Thoracic aorta (tissue), 2 donors: ENCODE measurements at places on chromosomes 16 and 17. TPM values are rescaled to one million over a fixed set of nuclear protein-coding genes. Genes with fewer than 3 reads are reported as not detected.
A peak's percentile ranks its signal among the peaks of the same experiment; 100 is the strongest.

The NBR1 gene
- 92.1 TPM for total RNA-seq

DNA sequence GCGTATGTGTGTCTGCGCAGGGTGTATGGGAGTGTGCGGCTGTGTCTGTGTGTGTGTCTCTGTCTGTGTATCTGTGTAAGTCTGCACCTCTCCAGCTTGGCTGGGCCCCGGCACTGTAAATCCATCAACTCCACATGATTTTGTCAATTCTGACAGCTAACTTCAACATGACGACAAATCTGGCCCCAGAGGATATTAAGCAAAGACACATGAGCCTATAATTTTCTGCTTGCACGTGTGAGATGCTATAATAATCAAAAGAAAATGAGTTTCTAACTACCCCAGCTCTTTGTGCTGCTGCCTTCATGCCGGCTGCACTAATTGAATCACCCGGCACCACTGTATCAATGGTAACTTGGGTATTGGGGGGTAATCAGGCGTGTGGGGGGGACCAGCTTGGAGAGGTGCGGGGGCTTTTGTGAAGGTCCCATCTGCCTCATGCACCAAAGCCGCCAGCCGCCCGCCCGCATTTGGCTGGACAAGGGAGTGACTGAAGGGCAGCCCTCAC, 57.6 kb upstream of the LHX1 start:
- DNase-seq, result no peak

DNA sequence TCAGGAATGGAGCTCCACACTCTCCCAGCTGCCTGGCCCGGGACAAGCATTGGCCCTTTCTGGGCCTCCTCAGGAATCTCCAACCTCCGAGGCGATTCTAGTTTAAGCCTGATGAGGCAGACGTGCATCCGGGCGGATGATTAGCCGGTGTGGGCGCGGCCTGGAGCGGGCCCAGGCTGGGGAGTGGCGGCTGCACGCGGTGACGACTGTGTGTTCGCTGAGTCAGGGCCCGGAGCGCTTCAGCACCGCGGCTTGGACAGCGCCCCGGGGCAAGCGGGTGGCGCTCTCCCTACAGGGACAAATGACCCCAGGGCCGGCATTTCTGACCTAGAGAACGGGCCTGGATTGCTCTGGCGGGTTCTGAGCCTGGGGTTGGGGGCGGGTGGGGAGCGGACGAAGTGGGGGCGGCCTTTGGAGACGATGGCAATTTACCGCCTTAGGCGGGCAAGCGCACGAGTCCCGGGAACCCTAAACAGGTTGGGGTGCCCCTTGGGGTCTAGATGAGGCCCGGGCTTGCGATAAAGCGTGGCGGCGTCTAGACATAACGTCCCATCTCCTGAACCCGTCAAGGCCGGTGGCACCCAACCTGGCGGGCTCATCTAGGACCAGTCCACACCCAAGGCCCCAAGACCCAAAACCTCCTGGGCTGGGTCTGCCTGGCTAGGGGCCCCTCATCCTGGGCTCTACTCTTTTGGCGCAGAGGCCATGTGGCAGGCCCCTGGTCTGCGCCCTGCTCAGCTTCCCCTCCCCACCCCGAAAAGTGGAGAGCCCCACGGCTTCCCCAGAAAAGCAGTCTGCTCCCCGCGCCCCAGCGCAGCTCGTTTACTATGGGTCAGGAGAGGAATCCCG, 22.3 kb upstream of the ZNHIT3 start:
- DNase-seq, result no peak

DNA sequence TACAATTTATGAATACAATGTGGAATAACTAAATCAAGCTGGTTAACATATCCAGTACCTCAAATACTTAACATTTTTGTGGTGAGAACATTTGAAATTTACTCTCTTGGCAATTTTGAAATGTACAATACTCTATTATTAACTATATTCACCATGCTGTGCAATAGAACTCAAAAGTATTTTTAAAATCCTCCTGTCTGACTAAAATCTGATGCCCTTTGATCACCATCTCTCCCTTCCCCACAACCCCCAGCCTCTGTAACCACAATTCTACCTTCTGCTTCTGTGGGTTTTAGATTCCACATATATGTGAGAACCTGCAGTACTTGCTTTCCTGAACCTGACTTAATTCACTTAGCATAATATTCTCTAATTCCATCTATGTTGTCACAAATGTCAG, 71.6 kb upstream of the ALOX12 start:
- DNase-seq, result no peak

DNA sequence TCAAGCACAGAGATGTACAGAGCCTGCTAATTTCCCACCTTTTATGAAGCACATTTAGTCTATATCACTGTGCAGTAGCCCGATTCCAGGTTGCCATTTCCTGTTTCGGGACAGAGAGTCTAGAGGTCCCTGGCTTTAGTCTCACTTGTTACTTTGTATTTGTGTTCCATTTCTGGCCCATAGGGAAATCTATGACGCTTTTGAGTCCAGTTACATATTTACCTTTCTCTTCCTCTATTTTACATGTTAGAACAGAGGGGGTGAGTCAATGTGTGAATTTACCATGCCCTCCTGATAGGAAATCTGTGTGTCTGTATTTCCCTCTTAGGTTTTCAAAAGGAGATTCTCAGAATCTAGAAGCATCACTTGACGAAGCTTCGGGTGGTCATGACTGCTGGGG, 227.1 kb upstream of the ZFHX3 start:
- no peak for DNase-seq

DNA sequence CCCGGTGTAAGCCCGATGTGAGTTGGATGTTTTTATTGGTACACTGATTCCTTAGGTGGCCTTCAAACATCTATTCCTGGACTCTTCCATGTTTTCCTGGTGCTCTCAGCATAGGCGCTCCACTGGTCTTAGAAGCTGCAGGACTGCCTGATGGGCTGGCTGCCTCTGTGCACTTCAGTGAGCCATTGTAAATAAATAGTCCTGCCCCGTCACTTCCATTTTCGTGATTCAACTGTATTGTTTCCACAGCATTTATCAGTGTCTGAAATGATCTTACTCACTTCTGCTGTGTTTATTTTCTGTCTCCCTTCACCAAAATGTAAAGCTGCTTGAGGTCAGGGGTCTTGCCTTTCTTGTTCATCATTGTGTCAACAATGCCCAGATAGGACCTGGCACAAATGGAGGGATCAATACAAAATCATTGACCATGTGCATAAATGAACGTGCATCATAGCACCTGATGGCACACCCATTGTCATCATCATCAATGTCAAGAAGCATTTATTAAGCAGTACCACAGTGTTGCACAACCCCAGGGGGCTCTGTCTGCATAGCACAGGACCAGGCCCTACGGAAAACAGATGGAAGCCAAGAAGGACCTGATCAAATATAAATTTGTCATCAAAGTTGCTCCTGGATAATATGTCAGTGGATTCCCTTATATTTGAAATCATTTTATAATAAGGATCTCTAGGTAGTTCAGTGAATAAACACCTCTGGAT, 66.6 kb upstream of the CPHXL start:
- DNase-seq, result no peak

The ST6GALNAC2 gene
- total RNA-seq, result 1.8 TPM

DNA sequence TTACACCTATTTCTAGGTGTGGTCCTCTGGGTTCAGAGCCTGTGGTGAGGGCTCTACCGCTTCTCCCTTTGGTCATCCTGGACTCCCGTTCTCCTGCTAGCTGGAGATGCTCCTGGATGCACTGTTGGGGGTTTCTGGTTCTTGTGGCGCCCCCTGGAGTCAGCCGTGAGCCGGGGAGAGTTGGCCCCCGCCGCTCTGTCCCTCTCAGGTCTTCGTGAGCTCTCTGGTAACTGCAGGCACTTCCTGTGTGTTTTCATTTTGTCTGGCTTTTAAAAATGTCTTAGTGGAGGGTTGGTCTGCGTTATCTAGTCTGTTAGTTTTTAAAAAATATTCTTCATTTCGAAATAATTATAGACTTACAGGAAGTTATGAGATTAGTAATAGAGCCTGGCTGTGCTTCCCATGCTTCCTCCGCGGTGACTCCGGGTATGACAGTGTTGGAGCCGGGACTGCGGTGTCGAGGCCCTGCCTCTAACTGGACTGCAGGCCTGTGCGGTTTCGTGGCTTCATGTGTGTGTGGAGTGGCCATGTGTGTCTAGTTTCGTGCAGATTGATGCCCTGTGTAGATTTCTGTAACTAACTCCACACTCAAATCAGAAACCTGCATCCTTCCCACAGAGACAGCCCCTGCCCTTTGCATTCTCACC, 78.0 kb upstream of the ZNF750 start:
- DNase-seq, result no peak

DNA sequence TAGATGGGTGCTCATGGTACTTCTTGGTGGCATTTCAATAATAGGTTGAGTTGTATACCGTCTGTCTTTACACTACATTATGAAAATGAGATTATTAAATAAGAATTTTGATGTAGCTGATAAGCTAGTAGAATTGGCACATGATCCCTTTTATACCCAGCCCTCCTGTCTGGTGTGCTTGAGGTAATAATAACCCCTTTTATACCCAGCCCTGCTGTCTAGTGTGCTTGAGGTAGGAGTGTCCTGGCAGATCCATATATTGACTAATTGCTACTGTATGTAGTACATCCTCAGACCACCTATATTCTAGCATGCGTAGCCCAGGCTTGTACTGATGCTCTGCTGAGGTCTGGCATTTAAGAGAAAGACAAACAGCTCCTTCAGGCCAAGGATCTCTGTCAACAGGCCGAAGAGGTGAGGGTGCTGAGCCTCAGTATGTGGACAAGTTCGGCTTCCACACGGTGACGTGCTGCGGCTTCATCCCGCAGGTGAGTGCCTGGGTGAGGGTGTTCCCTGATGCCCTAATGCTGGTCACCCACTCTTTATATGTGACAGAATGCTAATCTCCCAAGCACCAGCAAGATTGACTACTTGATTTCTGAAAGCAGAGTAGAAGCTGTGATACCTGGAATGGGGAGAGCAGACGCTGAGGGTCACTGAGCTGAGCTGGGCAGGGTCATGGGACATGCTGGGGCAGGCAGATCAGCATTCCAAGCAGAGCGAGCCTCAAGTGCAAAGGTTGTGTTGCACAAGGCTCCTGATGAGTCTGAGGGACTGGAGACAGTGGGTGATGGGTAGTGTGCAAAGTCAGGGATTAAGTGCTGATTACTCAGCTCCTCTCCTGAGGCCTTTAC, 5.7 kb downstream of the FN3K start:
- no peak for DNase-seq

DNA sequence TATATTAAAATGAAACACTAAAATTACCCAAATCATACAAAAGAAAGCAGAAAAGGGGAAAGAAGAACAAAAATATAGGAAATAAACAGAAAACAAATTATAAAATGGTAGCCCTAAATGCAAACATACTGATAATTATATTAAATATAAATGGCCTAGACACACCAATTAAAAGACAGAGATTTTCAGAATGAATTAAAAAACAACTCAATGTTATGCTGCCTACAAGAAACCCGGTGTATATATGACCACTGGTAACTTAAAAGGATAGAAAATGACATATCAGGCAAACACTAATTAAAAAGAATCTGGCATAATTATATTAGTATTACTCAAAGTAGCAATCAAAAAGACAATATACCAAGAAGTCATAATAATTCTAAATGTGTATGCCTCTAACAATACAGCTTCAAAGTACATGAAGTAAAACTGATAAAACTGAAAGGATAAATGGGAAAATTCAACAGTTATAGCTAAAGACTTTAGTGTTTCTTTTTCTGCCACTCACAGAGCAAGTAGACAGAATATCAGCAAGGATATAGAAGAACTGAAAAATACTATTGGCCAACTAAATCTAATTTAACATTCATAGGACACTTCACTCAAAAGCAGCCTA, 7.5 kb upstream of the FAM20A start:
- no peak for DNase-seq

DNA sequence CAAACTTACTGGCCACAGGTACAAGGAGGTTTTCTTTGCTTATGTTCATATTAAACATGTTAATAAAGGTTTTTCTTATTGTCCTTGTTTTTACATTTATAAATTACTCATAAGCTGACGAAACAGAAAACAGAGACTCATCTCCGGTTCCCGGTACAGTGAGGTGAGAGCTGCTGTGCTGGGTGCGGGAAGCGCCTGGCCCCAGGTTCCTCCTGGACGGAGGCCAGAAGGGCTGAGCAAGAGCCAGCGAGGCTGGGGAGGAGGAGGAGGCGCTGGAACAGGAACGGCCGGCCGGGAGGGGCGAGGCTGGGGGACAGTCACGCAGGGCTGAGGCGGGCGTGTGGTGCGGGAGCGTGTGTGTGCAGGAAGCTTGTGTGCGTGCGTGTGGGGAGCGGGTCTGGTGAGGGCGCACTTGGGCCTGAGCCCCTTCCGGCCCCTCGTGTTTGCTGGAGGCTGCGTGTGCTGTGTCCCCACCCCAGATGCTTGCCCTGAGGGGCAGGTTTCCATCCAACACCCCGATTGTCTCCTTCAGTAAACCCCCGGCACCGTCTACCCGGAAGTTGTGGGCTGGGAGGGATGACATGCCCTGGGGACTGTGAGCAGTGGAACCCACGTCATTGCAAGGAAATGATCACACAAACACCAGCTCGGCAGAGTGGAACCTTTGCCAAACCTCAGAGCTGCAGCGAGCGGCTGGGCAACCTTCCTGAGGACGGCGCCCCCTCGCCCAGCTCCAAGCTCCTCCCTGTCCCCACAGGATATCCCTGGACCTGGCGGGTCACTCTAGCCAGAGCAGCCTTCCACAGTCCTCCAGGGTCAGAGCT, 19.5 kb downstream of the CD7 start:
- peak; percentile 84 for DNase-seq

The NLE1 gene
- 10.7 TPM for total RNA-seq

The RCVRN gene
- total RNA-seq, result not detected

The KRTAP2-2 gene
- total RNA-seq, result not detected

The TOX3 gene
- not detected for total RNA-seq

DNA sequence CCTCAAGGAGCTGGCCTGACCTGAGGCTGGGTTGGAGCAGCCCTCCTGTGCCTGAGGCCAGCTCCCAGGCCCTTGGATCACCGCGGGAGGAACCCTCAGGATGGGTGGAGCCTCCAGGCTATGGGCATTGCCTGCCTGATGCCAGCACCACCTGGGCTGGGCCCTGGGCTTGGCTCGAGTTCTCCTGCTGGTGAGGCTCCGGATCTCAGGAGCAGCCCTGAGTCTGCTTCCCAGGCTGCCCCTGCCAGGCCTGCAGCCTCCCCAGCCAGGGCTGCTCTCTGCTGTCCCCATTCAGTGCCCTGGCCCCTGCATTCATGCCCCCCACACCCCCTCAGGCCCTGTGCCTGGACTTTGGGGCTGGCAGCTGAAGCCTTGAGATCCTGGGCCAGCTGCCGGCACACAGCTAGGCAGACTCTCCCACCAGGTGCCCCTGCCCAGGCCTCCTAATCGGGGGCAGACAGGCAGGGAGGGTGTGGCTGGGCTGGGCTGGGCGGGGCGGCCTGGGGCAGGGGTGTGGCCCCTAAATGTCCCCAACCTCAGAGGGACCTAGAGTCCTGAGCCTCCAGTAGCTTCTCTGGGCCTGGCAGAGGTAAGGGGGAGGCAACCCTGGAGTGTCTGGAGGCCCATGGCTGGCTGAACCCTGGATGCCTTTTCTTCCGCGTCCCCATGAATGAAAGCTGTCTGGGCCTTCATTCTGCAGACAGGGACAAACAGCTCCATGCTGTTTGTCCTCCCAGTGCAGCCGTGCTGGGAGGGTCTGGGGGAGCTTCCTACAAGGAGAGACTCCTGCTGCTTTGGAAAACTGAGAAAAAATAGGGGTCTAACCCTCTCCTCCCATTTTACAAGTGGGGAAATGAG, 1.1 kb upstream of the PIGQ start:
- DNase-seq, result no peak
